ENCODE measurements at places on chromosomes 2 and 18.

- no peak for DNase-seq
These were observed 42.4 kb downstream of the MGAT5 start for GRCh38 chr2:134296301-134296700.

DNA sequence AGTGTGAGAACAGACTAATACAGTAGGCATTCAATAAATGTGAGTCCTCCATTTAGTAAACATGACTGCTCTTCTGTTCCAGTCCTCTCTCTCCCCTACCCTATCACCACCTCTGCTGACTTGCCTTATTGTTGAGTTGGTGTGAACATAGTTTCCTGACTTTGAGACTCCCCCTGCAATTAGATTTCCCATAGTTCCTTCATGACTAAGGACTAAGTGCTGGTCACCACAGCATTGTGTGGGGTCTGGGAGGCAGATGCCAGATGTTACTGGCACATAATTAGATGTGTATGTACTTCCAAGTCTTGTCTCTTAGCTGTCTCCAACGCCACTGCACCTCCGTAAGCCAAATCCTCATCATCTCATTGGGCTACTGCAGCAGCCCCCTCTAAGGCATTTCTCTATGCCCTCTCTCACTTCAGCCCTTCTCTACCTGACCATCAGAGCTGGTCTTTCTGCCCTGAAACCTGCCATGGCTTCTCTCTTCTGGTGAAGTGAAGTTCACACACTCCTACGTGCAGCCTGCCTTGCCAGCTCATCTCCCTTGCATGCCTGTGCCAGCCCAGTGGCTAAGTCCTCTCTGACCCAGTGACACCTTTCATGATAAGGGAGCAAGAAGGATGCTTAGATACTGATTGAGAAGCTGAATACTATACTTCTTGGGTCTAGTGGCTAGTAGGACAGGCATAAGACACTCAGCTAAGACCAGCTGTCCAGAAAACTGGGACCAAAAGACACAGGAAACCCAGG, 81.6 kb upstream of the ALPP start:
- DNase-seq: no peak

GRCh38 chr2:8303322-8303832, 378.5 kb upstream of the ID2 start:
- no peak for DNase-seq

DNA sequence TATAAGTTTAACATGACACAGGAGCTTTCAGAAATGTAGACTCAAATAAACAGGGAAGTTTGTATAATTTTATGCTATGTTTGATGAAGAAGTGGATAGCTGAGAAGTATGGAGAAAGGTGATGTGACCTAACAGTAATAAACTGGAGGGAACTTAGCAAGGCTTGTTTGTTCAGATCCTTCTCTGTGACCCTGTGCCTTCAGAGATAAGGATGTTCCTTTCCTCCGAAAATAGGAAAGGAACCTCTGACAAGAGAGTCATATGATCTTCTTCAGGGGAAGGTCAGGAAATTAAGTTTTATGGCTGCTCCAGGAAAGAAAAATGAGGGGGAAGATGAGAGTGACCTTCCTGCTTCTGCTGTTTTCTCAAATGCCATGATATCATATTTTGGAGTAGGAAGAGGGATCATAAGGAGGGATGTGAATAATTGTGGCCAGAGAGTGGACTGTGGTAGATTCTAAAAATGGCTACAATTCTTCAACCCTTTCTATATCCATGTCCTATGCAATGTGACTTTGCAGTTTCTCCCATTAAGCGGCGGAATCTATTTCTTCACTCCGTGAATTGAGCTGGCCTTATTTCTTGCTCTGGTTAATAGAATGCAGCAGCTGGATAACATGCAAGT, 8.5 kb upstream of the C2orf69 start:
- no peak for DNase-seq

- DNase-seq: no peak
These were observed 12.7 kb downstream of the COL3A1 start for GRCh38 chr2:188986839-188987238.

GRCh38 chr2:579351-579886, 97.8 kb downstream of the TMEM18 start:
- DNase-seq: no peak

- DNase-seq: no peak
These were observed 81.9 kb downstream of the MEP1B start for GRCh38 chr18:32271672-32272208.

- no peak for DNase-seq
These were observed 541.2 kb downstream of the NUP35 start for GRCh38 chr2:183665425-183665824.

DNA sequence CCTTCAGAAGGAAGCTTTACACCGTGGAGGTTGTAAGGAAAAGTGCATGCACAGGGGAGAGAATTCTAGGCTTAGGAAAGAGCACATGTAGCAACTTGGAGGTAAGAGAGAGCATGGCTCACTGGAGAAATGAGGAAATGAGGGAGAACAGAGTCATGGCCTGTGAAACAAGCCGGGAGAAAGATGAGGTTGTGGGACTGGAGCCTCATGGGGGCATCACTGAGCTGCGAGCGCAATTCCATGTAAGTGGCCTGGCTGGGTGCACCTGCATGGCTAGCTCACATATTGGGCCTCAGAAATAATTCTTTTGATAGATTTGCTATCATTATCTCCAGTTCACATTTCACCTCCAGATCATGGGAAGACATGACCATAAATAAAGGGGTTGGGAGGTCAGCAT, 785.5 kb upstream of the RAB6C start:
- DNase-seq: no peak

DNA sequence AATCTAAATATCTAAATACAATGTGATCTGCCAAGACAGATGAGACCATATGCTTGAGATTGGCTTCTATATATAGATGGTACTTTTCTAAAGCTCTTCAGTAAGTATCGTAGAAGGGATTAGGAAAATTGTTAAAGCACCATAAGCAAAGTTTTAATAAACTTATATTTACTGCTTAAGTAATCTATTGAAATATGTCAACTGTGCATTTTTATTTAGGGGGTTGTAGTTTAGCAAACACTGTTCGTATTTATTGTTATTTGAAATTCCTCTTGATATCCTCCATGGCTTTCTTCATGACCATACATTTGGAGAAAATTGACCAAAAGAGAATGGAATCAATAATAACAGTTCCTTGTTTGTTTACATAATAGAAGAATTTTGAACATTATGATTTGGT, 102.7 kb downstream of the MIB1 start:
- DNase-seq: no peak

DNA sequence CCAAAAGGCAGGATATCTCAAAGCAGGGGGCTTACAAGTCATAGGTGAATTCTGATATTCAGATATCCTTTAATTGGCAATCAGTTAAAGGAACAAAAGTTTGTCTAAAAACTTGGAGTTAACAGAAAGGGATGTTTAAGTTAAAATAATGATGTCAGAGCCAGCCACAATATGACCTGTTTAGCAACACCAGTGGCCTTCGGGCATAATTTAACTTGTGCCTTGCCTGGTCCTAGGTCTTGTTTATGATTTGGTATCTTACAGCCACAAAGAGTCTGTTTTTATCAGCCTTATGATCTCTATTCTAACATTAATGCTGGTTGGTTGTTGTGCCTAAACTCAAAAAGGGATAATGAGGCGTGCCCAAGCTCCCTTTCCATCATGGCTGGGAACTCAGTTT, 252.9 kb downstream of the RNF152 start:
- no peak for DNase-seq

- DNase-seq: no peak
These were observed 32.1 kb upstream of the RHOB start for GRCh38 chr2:20414806-20415205.

DNA sequence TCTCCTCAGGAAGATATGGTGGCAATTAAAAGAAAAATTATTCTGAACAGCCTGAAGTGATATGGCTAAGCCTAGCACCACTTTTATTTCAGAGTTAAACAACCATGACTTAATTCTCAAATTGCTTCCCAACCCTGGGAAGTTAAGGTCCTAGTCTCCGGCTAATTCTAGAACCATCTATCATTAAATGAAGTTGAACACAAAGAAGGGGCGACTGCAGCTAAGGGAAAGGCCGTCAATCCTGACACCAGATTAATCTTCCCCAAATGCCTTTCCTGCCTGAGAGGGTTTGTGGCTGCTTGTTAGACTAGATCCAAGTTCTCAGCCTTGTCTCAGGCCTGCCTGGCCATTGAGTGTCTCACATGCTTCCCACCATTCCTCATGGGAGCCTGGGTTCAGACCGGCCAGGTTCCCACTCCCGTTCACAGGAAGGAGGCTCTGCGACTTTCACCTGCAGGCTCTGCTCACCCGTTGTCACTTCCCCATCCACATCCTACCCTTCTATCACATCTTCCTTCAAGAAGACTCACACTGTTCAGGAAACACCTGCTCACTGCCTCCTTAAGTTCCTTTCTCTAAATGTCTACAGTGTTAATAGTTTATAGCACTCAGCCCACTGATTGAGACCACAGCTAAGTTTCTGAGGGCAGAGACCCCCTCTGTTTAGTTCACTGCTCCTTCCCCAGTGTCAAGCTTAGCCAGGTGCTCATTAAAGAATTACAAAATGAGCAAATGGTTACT, 282.9 kb upstream of the REV1 start:
- no peak for DNase-seq

- DNase-seq: no peak
These were observed 155.0 kb downstream of the EIPR1 start for GRCh38 chr2:3222636-3223035.

- DNase-seq: no peak
These were observed 111.0 kb upstream of the RPRM start for GRCh38 chr2:153589586-153589985.

- no peak for DNase-seq
These were observed 86.6 kb downstream of the MARCHF4 start for GRCh38 chr2:216285701-216286100.

All from cortex of kidney (tissue), 1 donor.